ENCODE measurements at places on chromosomes 5 and 9.

GRCh38 chr9:114655689-114656088 lies 1.9 kb downstream of the TEX53 start:
- no peak for DNase-seq

DNA sequence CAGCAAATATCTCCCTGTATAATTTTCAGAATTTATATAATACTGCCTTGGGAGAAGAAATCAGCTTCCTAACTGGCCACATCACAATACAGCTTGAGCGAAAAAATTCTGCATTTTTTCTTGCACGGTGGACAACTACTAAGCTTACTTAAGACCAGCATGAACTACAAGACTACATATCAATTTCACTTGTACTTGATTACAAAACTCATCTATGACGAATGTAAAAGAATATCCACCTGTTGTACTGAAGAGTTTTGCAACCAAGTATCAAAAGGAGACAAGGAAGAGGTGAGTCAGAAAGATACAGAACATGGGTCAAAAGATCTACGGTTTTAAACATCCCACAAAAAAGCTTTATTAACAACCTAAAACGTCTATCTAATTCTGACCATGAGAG lies 279.4 kb downstream of the BNC2 start:
- no peak for DNase-seq

DNA sequence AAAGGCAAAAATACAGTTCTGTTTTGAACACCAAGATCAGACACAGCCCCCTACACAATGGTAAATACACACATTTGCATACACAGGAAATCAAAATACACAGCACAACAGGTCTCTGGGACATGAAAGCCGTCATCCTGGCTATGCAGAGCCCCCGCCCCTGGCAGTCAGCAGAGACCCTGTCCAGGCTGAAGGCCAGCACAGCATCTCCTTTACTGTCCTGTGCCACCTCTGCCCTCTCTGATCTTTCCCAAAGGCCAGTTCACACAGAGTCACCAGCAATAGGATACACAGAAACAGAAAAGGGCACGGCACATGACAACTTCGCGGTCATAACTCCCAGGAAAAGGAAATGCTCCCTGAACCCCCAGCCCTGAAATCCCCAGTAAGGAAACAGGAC lies 34.2 kb upstream of the SMU1 start:
- no peak for DNase-seq

GRCh38 chr5:61878471-61878870 lies 427.5 kb upstream of the KIF2A start:
- DNase-seq: no peak

DNA sequence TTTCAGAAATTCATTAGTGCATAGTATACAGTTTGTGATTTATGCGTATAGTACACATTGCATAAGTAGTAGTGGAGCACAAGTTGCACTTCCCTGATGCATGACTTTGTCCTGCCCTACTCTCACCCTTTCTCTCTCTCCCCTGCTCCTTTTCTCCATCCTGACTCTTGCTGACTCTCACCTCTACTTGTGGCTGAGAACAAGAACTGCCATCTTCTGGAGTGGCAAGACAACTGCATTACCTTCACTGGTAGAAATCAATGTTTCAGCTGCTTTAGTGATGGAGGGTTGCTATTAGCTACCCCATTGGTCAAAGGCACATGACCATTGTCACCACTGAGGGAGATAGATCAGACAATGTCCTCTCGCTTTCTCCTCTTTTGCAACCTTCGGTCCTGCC lies 26.9 kb downstream of the SPEF2 start:
- DNase-seq: no peak

DNA sequence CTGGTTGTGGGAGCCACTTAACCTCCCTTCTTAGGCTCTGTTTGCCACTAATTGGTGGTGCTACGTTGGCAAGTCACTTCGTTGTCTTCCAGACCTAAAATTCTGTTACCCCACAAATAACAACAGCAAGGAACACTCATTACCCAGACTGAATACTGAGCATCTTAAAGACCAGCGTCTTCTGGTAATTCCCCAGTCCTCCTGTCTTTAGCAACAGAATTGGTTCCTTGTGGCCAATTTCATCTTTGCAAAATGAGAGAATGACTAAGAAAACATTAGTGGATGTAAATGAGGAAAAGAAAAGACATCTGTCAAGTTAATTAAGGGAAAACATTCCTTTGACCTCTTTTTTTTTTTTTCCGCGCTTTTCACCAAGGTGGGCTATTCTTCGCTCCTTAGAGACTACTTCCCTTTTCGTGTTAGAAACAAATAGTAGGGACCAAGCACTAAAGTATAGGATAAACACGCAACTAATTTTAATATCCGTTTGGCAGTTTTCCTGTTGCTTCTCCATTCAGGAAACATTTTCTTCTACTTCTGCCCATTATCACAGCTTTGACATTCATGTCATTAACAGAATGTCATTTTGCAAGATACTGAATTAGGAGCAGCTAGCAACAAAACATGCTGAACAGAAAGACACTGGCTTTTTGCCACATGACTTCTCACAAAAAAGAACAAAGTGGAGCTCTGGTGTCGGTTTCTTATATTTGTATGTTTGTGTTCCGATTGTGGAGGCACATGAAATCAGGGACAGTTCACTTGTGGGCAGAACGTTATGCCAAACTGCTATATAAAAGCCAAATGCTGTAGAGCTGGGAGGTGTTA lies 154.2 kb downstream of the CD180 start:
- no peak for DNase-seq

- DNase-seq: no peak
Observed at GRCh38 chr5:107342371-107342770, 328.4 kb downstream of the EFNA5 start.

- DNase-seq: no peak
Observed at GRCh38 chr5:64637144-64637543, 53.2 kb upstream of the SHISAL2B start.

GRCh38 chr9:38007016-38007415 lies 62.0 kb downstream of the SHB start:
- DNase-seq: no peak

GRCh38 chr9:87712801-87713277 lies 13.1 kb upstream of the CTSL start:
- no peak for DNase-seq

GRCh38 chr9:22425551-22425950 lies 21.1 kb upstream of the DMRTA1 start:
- DNase-seq: no peak

GRCh38 chr9:107983181-107983603 lies 493.6 kb upstream of the KLF4 start:
- no peak for DNase-seq

- no peak for DNase-seq
Observed at GRCh38 chr9:124439086-124439485, 11.2 kb upstream of the ADGRD2 start.

DNA sequence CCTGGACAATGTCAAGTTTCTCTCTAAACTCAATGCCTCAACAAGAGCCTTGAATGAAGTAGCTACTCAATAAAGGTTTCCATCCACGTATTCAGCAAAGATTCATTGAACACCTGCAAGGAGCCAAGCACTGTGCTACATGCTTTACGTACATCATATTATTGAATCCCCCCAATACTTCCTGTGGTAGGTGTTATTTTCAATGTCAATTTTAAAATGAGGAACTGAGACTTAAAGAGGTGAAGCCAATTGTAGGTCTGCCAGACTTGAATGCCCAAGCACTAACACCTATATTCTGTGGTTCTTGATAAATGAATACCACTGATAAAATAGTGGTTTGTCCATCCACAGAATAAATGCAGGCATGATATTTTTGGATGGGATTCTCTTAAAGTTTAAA lies 162.3 kb downstream of the DRD1 start:
- no peak for DNase-seq

GRCh38 chr5:31421806-31422586 lies 109.9 kb downstream of the DROSHA start:
- no peak for DNase-seq

GRCh38 chr5:88021141-88021540 lies 247.5 kb downstream of the TMEM161B start:
- no peak for DNase-seq

GRCh38 chr5:71880536-71880935 lies 161.5 kb downstream of the CARTPT start:
- DNase-seq: no peak

GRCh38 chr9:22227986-22228385 lies 218.6 kb upstream of the DMRTA1 start:
- no peak for DNase-seq

DNA sequence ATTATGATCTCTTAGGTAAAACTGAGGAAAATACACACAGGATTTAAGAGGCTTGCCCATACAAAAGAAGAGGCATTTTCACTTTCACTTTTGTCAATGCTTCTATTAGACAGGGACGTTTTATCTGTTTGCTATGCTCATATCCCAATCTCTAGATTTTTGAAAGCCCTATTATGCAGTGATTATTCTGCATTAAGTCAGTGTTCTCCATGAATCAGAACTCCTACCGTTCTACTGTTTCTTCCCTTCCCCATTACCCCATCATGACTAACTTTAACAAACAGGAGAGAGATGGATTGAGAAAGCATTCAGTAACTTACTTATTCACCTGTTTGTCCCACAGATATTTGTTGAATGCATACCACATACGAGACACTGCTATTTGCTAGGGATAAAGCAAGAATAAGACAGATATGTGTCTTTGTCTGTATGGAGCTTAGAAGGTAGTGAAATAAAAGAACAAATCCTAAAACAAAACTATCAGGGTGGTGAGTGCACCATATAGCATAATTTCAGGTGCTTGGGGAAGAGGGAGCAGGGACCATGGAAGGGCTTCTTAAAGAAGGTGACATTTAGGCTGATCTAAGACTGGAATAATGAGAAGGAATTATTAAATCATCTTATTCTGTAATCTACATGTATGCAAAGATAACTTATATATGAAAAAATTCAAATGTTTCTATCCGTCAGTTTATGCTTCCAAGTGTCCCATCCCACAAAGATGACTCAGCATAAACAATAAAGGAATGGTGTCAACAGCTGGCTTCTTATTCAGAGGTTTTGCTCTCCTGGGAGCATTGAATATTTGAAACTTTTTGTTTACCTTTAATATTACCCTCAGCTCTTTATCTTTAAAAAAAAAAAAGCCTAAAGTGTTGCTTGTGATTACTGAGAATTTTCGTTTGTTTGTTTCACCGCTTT lies 328.1 kb downstream of the HINT1 start:
- DNase-seq: peak; percentile 1

GRCh38 chr9:72958485-72959281 lies 5.8 kb upstream of the ALDH1A1 start:
- DNase-seq: no peak

DNA sequence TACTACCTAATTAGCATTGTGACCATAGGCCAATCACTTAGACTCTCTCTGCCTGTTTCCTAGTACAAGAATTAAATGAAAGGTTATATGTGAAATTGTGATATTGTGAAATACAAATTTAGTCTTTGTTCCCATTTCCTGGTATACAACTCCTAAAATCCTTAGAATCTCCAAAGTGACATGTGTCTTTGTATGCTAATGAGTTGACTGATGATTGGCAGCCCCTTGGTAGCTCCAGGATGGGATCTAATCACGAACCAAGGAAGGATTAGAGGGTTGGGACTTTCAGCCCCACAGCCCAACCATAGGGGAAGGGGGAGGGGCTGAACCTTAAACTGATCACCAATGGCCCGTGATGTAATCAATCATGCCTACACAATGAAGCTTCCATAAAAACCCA lies 31.6 kb downstream of the ATP6V0E1 start:
- no peak for DNase-seq

DNA sequence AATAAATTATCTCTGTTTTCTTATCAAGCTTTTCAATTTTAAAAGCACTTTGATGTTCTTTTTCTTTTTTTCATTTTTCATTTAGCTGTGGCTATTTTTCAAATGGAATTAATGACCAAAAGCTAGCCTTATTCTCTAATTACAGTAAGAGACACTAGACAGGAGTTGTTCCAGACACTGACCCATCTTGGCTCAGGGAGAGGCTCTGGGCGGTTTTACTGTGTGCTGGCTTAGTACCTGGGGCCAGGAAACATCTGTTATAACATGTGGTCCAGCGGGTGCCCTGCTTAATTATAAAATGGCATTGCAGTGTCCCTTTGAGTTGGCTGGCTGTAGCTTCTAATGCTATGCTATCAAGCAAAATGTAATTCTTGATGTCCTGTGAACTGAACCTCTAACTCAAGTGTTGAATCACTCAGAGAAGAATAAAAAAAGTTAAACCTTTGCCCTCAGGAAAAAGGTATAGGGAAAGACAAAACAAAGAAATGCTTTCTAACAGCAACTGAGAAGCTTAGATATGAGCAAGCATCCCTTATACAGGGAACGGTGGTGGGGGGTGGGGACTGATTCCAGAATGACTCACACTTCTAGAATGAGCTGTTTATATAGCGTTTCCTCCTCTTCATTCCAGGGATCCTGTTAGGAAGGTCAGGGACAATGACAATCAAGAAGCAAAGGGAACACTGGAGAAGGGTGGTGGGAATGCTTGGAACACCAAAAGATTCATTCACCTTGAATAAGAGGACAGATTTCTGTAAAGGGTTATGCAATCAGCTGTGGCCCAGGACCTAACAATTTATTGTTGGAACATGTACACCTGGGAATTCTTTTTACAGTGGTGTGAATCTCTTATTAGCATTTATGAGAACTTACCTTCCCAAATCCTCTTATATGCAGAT lies 58.7 kb upstream of the NFIB start:
- no peak for DNase-seq

DNA sequence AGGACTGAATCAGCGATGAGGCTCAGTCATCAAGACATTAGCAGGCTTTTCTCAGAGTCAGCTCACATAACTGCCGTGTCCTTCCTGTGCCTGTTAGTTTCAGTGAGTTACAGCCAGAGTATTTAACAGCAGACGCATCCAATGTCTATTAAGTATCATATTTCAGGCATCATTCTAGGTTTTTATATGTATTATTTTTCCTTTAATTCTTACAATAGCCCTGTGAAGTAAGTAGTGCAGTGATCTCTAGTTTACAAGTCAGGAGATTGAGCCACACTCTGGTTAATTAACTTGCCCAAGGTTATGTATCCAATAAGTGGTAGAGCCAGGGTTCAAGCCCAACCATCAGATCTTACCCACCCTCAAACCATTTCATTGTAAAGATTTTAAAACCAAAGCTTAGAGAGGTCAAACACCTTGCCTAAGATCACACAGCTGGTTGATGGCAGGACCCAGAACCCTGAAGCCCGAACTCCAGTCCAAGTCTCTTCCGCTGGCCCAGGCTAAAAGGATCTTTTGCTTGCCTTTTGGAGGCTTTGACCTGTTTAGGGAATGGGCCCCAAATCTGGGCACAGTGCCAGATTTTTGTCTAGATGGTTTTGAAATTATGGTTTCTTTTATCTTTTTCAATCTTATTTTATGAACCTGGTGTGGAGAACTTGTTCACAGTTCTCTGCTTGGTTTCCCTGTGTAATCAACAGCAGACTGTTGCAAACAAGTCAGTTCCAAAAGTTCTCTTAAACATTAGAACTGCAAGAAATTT lies 261.2 kb upstream of the CLINT1 start:
- DNase-seq: peak; percentile 90

- DNase-seq: no peak
Observed at GRCh38 chr9:76114144-76114543, 223.7 kb downstream of the PCSK5 start.

DNA sequence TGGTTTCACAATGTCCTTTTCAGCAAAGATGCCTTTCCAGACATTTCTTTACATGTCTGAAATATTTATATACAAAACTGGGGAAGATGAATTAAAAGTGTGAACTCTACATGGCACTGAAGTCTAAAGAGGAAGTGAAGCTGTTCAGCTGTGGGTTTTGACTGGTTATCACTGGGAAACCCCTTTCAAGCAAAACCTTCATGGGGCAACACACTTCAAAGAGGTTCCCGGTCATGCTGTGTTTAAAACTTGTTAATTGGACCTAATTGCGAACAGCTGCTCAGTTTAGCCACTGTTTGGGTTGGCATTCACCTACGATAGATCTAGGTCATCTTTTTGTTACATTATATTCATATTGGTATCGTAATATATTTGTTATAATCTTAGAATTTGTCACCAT lies 20.0 kb upstream of the GDNF start:
- DNase-seq: no peak
